ENCODE measurements at places on chromosomes 2 and 18.
A peak's percentile ranks its signal among the peaks of the same experiment; 100 is the strongest.

DNA sequence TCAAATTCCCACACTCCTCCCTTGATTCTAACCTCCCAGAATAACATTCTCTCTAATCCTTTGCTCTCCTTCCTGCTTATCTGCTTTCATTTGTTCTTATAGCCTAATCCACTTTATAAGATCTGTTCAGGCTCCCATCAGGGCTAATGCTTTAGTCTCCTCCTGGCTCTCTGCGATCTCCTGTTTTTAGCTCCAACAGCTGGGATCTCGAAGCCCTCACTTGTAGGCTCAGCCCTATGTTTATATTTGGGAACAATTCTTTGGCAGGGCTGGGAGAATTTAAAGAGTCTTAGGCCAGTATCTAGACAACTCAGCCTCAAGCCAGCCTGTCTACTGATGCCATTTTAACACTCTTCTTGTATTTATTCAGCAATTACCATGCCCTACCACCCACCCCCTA is 27.2 kb upstream of the RAPH1 start:
- no peak overlapping the region for H3K4me3 ChIP-seq
- no peaks in the 10 kb centered on the region for H3K27me3 ChIP-seq
- no peaks in the 10 kb centered on the region for H3K4me1 ChIP-seq
- no peak overlapping the region for H3K27ac ChIP-seq
- no peaks in the 10 kb centered on the region for H3K36me3 ChIP-seq
- no peak for DNase-seq

GRCh38 chr2:6352906-6353515 is 512.7 kb downstream of the CMPK2 start:
- DNase-seq: peak; percentile 56
- H3K4me1 ChIP-seq: no peaks in the 10 kb centered on the region
- H3K4me3 ChIP-seq: no peak overlapping the region
- H3K27me3 ChIP-seq: no peaks in the 10 kb centered on the region

GRCh38 chr2:73700131-73700611 is 37.0 kb downstream of the TPRKB start:
- H3K4me1 ChIP-seq: no peaks in the 10 kb centered on the region
- no peaks in the 10 kb centered on the region for H3K27me3 ChIP-seq
- no peak for DNase-seq
- no peaks in the 10 kb centered on the region for H3K36me3 ChIP-seq
- no peak overlapping the region for H3K27ac ChIP-seq

DNA sequence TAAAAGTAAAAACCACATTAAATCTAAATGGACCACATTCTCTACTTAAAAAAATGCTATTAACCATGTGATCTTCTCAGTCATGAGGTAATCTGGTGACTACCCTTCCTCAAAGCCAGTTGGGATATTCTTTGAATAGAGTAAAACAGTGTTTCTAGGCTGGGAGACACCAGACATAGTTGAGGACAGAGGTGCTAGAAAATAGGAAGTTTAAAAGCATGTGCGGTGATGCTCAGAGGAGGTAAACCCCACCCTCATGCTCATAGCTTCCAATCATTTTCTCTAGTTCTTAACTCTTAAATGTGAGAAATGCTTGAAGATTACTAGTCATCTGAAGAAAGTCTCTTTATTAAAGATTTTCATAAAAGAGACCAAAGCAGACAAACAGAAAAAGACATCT is 30.7 kb upstream of the ELAC1 start:
- no peaks in the 10 kb centered on the region for H3K4me1 ChIP-seq
- H3K27ac ChIP-seq: no peak overlapping the region
- H3K27me3 ChIP-seq: no peaks in the 10 kb centered on the region
- no peak overlapping the region for H3K4me3 ChIP-seq

DNA sequence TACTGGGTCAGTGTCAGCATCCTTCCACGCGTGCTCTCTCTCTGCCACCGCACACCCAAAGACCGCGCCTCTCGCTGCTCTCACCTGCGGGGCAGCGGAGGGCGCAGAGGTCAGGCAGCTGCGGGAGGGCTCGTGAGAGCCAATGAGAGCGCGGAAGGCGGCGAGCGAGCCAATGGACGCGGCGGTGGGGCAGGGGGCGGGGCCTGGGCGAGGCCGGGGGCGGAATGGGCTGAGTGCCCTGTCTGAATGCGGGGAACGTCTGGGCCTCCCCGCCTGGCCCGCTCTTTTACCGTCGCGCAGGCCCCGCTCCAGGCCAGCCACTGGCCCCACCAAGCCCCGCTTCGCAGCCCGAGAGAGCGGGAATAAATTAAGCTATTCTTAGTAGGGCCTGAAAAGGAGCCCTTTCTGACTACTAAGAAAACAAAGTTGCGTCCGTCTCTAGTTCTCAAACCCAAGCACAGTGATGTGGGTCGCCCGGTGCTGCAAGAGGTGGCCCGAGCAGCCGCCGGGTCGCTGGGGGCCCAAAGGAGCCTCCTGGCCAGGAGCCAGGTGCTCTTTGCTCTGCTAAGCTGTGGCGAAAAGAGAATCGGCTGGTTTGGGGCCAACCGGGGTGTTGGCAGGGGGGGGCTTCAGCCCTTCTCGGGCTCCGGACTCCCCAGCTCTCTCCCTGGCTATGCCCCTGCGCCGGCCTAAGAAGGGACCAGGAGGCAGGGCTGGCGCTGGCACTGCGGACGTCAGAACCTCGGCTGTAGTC is 81.1 kb upstream of the GLI2 start:
- H3K27ac ChIP-seq: no peak overlapping the region
- H3K36me3 ChIP-seq: no peaks in the 10 kb centered on the region
- H3K4me3 ChIP-seq: no peak overlapping the region

DNA sequence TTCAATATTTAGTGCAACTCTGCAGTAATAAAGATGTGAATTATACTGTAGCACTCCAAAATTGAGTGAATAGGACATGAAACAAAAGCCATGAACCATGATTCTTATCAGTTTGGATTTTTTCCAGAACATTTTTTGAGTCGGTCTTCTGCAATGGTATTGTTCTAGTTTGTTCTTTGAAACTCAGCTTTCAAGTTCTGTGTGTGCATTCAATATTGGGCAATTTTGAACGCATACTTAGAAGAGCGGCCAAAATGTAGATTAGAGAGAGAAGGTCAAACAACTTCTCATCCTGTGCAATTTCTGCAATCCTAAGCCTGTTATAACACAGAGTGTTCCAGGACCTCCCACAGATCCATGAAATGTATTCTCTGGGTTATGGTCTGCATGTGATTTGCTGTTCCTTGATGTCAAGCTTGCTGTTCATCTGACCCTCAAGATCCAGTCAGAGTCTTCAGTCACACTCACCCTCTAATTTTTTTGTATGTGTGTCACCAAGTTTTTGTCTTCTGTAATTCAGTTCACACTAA is 48.3 kb downstream of the TSPYL6 start:
- no peaks in the 10 kb centered on the region for H3K4me1 ChIP-seq
- H3K27me3 ChIP-seq: no peaks in the 10 kb centered on the region
- no peak for DNase-seq
- no peak overlapping the region for H3K27ac ChIP-seq
- H3K36me3 ChIP-seq: no peaks in the 10 kb centered on the region
- H3K4me3 ChIP-seq: no peak overlapping the region

DNA sequence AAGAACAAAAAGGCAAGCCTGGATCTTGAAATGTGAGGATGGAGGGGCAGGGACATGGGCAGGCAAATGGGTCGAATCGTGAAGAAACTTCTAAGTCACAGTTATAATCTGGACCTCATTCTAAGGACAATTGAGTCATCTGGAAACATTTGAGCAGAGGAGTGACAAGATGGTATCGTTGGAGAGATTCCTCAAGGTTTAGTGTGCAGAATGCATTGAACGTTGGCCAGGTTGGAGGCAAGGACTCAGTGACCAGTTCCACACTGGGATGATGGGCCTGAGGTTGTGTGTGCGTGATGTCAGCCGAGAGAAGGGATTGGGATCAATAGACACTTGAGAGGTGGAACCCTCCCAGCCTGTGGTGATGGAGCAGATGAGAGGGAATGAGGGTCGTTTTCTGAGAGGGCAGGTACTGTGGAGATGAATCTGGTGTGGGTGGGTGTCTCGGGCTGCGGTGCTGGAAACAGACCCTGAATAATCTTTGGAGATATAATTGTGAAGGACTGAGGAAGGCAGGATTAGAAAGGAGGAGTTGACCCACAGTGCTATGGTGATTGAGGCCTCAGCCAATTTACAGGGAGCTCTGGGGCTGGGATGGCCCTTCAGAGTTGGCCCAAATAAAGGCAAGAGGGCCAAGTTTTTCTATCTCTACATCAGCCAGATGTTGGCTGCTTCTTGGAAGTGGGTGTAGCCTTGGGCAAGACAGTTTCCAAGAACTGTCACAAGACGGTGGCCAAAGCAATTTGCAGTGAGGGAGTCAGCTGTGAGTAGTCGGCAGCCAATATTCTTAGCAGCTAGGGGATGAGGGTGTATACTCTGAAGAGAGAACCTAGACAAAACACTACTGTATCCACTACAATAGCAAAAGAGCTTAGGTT is 5.8 kb upstream of the ZNF532 start:
- 0 out of 2 replicates have a peak overlapping the region, but pooled peaks have one; percentile 18 for H3K27ac ChIP-seq
- DNase-seq: no peak
- no peaks in the 10 kb centered on the region for H3K36me3 ChIP-seq

GRCh38 chr2:195037045-195037444 is 620.0 kb upstream of the SLC39A10 start:
- DNase-seq: no peak
- H3K27ac ChIP-seq: no peak overlapping the region
- H3K36me3 ChIP-seq: no peaks in the 10 kb centered on the region
- H3K4me3 ChIP-seq: no peak overlapping the region
- H3K27me3 ChIP-seq: no peaks in the 10 kb centered on the region

GRCh38 chr2:64942693-64943092 is 46.5 kb upstream of the SLC1A4 start:
- H3K27ac ChIP-seq: no peak overlapping the region
- H3K4me1 ChIP-seq: no peaks in the 10 kb centered on the region
- DNase-seq: no peak
- no peaks in the 10 kb centered on the region for H3K36me3 ChIP-seq
- H3K4me3 ChIP-seq: no peak overlapping the region

DNA sequence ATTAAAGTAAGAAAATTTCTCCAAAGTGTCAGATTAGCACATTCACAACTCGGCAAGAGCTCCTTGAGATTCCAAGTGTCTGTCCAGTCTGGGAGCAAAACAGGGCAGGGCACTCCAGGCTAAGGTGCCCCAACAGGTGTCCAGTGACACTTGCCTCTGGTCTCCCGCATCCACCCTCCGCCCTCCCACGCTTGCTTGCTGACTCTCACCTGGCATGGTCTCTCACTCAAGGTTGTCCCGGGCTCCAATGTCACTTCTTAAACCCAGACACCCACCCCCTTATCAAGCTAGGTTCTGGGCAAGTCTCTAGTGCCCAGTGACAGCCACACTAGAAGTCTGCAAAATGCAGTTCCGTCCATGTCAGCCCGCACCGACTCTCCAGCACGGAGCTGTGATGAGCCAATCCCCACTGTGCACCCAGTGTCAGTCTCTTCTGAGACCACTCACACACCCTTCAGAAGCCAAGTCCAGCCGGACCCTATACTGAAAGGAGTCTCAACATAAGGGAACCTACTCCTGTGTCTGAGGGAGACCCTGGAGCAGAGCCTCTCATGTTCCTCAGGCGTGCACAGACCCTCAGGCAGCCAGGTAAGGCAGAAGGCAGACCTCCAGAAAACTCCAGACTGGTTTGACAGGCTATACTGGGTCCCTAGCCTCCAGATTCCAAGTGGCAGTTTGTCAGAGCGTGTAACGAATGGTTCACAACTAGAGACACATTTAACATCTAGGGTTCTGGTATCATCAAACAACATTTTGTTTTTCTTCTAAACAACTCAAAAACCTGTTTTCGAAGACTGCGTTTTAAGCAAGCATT is 45.6 kb downstream of the HDLBP start:
- H3K27ac ChIP-seq: no peak overlapping the region
- H3K36me3 ChIP-seq: no peaks in the 10 kb centered on the region
- H3K4me3 ChIP-seq: no peak overlapping the region
- no peak for DNase-seq
- peaks cover 3% of the 10 kb centered on the region for H3K4me1 ChIP-seq

DNA sequence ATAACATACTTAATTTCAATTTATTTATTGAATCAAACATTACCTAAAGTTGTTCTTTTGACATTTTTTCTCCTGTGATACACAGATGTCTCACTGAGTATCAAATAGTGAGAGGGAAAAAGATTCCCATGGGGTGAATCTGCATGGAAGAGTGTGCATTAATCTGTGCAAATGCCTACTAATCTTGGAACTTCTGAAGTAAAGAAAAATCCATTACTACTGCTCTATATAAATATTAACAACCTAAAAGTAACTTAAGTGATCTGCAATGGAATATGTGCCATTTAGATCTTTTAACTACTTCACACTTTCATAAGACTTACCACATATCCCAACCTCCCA is 125.5 kb downstream of the PLCL1 start:
- H3K4me3 ChIP-seq: no peak overlapping the region
- no peaks in the 10 kb centered on the region for H3K27me3 ChIP-seq
- H3K27ac ChIP-seq: no peak overlapping the region

DNA sequence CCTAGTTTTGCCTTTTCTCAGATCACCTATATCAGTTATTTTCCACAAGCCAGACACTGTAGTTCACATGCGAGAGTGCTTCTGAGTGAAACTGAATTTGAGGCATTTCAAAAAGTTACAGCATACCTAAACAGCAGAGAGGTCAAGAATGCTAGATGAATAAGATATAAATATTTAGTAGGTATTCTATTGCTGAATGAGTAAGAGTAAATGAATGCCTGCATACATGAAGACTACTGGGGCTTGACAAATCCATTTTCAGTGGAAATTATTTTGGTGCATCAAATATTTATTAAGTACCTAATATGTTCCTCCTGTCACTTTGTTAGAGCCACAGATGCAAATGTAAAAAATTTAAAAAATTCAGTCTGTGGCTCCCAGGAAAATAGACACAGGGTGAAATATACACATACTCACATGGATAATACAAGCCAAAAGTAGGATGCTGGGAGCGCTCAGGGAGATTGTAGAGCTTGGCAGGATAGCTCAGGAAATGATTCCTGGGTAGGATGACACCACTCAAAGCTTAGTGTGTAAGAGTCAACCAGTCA is 27.6 kb upstream of the CDC42EP3 start:
- no peaks in the 10 kb centered on the region for H3K27me3 ChIP-seq
- DNase-seq: no peak
- H3K36me3 ChIP-seq: no peaks in the 10 kb centered on the region
- no peak overlapping the region for H3K4me3 ChIP-seq

- no peaks in the 10 kb centered on the region for H3K36me3 ChIP-seq
- H3K27ac ChIP-seq: no peak overlapping the region
- DNase-seq: no peak
- no peaks in the 10 kb centered on the region for H3K27me3 ChIP-seq
- H3K4me1 ChIP-seq: no peaks in the 10 kb centered on the region
Measured at GRCh38 chr2:159890551-159891266, 92.7 kb upstream of the CD302 start.

DNA sequence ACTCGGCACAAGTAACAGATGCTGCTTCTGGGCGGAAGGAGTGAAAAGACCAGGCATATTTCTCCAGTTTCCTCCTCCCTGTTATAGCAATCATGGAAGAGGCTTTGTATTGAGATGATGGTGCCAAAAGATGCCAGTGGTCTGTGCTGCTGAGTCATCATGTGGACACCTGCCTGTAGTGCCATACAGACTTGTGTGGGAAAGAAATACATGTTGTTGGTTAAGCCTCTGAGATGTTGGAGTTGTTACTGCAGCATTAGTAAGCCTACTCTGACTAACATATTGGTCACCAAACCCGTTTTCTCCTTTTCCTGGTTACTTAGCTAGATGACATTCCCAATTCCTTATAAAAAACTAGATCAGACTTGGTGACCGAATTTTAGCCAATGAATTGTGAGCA is 356.9 kb downstream of the ZNF521 start:
- no peaks in the 10 kb centered on the region for H3K4me1 ChIP-seq
- no peak for DNase-seq
- no peaks in the 10 kb centered on the region for H3K36me3 ChIP-seq
- no peaks in the 10 kb centered on the region for H3K27me3 ChIP-seq

All from H1 (cell line).